ENCODE measurements at places on chromosomes 4 and X.

DNA sequence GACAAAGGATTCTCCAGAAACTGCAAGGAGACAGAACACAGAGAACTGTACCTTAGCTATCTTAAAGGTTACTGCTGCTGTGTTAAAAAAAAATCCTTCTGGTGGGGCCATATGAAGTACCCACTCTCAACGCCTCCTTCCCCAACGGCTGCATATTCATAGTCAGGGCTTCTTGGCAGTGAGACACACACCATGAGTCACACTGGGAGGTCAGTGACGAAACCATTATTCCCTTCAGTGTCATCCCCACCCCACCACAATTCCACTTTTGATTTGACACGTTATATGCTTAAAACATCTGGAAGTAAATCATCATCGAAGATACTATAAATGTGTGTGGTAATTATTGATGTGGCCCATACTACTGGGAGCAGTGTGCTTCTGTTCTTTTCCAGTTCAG is 271.5 kb downstream of the LDB2 start:
- DNase-seq, result no peak

DNA sequence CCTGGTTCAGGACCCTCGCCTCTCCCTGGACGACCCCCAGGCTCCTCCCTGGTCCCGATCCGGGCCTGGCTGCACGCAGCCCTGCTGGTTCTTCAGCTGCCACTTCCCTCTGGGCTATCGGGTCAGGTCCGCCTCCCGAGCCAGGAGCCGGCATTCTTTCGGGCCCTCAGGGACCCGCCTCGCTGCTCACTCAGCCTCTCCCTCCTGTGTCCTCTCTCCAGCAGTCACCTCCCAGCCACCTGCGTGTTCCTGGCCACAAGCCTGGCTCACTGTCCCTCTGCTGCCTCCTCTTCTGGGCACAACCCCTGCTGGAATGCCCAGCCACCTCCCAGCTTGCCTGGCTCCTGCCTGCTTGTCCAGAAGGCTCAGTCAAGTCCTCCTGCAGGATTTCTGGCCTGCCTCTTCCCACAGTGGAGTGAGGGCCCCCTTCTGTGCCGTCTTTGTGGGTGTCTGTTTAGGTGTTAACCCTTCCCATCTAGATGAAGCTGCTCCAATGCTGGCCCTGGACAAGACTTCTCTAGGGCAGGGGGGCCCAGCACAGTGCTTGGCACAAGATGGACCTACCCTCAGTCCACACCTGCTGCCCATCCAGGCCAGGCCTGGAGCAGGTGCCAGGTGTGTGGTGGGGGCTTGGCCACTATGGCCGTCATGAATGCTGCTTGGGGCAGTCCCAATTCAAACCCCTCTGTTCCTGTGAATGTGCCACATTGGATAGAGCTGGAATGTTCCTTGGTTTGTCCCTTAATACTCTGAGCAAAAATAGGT is 2.2 kb downstream of the WFS1 start:
- DNase-seq, result no peak

DNA sequence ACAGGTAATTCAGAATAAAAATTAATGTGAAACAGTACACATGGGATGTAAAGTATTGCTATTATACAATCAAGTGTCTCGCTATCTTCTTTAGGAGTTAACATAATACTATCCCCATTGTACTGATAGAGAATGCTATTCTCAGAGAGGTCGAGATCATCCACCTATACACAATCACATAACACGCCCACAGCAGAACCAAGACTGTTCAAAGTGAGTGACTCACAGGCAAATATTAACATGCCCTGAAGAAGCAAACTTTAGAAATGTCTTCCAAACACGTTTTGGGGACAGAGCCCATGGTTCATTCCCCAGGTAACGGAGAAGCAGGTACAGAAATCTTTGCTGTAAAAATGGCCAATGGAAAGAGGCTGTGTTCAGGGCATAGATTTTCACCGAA is 50.1 kb upstream of the PHKA2 start:
- no peak for DNase-seq

- no peak for DNase-seq
Measured at GRCh38 chr4:90792696-90793095, 665.5 kb downstream of the CCSER1 start.

DNA sequence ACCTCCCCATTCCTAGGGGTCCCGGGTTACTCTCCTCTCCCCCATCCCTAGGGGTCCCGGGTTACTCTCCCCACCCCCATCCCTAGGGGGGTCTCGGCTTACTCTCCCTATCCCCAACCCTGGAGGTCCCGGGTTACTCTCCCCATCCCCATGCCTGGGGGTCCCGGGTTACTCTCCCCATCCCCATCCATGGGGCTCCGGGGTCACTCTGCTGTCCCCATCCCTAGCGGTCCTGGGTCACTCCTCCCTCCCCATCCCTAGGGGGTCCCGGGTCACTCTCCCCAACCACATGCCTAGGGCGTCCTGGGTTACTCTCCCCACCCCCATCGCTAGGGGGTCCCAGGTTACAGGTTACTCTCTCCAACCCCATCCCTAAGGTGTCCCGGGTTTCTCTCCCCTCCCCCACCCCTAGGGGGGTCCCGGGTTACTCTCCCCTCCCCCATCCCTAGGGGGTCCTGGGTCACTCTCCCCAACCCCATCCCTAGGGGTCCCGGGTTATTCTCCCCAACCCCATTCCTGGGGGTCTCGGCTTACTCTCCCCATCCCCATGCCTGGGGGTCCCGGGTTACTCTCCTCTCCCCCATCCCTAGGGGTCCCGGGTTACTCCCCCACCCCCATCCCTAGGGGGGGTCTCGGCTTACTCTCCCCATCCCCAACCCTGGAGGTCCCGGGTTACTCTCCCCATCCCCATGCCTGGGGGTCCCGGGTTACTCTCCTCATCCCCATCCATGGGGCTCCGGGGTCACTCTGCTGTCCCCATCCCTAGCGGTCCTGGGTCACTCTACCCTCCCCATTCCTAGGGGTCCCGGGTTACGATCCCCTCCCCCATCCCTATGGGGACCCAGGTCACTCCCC is 821 bp downstream of the ASMTL start:
- DNase-seq, result no peak

DNA sequence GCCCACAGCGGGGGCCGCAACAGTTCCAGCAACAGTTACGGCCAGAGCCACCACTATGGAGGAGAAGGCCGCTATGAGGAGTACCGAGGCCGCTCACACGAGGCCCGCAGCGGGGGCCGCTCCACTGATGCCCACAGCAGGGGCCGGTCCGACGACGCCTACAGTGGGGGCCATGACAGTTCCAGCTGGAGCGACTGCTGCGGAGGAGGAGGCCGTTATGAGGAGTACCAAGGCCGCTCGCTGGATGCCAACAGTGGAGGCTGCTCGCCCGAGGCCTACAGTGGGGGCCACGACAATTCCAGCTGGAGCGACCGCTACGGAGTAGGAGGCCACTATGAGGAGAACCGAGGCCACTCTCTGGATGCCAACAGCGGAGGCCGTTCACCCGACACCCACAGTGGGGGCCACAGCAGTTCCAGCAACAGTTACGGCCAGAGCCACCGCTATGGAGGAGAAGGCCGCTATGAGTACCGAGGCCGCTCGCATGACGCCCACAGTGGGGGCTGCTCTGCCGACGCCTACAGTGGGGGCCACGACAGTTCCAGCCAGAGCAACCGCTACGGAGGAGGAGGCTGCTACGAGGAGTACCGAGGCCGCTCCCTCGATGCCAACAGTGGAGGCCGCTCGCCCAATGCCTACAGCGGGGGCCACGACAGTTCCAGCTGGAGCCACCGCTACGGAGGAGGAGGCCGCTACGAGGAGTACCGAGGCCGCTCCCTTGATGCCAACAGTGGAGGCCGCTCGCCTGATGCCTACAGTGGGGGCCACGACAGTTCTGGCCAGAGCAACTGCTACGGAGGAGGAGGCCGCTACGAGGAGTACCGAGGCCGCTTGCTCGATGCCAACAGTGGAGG is 1.7 kb downstream of the RBMXL3 start:
- no peak for DNase-seq

DNA sequence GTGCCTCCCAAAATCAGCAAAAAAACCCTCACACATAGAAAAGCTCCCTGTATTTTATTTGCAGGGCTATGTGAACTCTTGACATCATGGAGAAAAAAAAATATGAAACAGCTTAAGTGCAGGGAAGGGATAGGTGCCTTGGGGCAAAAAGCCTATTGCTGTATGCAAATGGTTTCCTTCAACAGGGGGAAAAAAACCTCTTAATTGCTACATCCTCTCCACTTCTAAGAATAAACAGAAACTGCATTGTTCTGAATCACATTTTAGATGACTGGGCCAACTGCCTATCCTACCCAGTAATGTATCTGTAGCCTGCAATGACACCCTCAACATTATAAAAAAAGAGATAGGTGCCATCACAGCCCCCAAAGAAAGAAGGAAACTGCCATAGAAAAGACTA is 229.4 kb upstream of the GALNTL6 start:
- no peak for DNase-seq

DNA sequence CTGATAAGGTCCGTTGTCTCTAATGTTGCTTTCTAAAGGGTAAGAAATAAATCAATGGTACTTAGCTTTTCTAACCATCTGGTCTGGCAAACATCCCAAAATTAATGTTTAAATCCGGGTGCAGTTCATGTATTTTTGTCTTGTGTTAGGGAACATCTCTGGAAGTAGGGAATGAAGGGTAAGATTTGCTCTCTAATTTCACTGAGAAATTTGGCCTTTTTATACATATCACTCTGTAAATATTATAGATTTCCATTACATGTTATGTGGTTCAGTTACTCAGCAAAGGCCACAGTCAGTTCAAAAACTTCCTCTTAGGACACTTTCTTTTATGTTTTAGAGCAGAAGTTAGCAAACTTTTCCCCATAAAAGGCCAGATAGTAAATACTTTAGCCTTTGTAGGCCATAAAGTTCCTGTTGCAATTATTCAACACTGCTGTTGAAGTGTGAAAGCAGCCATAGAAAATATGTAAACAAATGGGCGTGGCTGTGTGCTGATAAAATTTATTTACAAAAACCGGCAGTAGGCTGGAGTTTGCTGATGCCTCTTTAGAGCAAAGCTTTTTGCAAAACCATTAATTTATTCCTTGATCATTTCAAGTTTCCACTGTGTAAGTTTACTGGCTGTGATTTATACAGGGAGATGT is 218.1 kb downstream of the ANTXR2 start:
- no peak for DNase-seq

DNA sequence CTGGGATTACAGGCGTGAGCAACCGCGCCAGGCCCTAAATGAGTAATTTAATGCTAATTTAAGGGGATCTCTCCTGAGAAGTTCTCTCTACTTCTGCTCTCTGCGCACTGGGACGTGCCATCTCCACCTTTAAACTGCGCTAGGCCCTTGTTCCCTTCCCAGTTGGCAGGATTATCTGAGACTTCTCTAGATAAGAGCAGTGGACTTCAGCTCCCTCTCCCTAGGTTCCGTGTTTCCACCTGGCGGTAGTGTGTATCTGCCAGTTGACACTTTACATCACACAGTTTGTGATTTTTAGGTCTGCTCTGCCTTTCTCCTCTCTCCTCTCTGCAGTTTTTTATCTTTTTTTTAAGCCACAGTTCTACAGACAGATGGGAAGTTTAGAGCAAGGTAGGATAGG is 40.2 kb downstream of the ARHGAP10 start:
- DNase-seq, result no peak

GRCh38 chrX:35380808-35381700 is 417.1 kb upstream of the MAGEB16 start:
- no peak for DNase-seq

- no peak for DNase-seq
Measured at GRCh38 chr4:84342161-84342560, 156.9 kb downstream of the NKX6-1 start.

DNA sequence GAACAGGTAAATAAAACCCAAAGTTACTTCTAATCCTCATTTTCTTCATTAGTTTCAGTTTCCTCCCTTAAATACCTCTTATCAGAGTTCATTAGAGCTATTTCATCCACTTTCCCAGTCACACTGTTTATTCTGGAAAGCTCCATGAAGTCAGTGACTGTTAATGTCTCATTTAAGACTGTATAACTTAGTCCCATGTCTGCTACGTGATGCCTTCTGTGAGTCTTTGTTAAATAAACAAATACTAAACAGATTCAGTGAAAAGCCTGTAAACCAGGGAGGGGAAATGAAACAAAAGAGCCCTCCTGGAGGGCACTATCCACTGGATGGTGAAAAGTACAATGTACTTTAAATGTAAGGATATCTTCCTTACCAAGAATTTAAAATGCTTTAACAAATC is 24.7 kb downstream of the ACE2 start:
- no peak for DNase-seq

- DNase-seq, result no peak
Measured at GRCh38 chr4:146510942-146511341, 10.8 kb downstream of the SLC10A7 start.

- DNase-seq, result no peak
Measured at GRCh38 chrX:103773445-103773844, 3.2 kb upstream of the PLP1 start.

GRCh38 chr4:174209341-174209740 is 74.1 kb downstream of the FBXO8 start:
- no peak for DNase-seq

DNA sequence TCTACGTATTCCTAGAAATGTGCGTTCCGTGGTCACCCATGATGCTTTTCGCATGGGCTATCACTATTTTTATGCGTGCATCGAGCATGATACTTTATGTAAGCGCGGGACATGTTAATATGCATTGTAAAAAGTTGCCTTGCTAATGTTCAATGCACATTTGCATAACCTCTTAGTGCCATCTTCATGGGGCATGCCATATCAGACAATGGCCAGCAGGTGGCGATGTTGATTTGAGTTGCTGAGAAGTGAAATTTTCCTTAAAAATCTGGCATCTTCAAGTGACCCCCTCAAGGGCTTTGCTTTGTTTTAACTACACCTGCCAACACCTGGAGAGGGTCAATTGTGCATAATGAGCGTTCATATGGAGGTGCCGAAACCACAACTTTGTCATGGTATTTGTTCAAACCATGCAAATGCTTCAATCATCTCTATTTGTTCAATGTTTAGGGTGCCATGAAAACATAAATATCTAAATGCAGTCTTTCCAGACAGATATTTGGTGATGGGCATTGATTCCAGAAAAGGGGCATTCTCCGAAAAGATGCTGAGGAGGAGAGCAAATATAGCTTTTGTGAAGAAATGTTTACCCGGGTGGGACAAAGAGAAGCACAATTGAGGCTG is 833.9 kb upstream of the PRKX start:
- DNase-seq, result peak; percentile 27

GRCh38 chr4:14916554-14917297 is 85.6 kb upstream of the CPEB2 start:
- DNase-seq, result no peak

GRCh38 chr4:140344621-140345020 is 28.8 kb upstream of the SCOC start:
- DNase-seq, result no peak

Data from T-helper 9 cell (primary cell).